Peyer's patch (tissue), 4 donors: ENCODE measurements at places on chromosomes 5 and 9.

- DNase-seq: no peak
Observed at GRCh38 chr9:130159057-130159456, 13.1 kb upstream of the NCS1 start.

DNA sequence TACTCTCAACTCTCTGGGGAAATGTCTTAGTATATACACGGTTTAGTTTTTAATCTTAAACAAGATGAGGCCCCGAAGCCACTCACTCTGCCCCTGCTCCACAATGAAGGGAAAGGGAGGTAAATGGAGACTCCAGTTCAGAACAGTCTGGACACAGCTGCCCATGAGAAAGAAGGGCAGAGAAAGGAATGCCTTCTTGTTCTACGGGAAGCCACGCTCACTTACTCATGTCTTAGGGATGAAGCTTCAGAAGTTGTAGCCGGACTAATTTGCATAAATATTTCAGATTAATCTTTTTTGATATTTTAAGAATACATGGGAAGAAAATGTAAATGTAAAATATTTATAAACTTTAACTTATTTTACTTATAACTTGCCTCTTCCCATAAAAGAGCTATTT is 94.0 kb downstream of the COL23A1 start:
- DNase-seq: no peak

GRCh38 chr5:51386916-51387883 is 4.0 kb downstream of the ISL1 start:
- DNase-seq: no peak

DNA sequence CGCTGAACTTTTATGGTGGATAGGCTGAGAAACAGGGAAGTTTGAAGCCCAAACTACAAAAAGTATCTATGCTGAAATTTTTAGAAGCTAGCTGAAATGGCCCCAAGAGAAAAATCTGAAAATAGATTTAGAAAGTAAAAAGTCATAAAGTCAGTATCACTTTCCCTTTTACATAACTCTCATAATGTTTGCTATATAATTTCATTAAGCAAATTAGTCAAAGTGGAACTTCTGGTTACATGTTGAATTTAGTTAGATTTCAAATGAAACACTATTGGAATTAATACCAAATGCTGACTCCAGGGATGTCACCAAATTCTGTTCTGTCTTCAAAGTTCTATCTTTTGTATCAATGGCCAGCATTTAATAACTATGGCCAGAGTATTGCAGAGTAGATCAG is 126.9 kb downstream of the TTC39B start:
- no peak for DNase-seq

- DNase-seq: no peak
Observed at GRCh38 chr5:6556802-6557102, 76.1 kb downstream of the NSUN2 start.

DNA sequence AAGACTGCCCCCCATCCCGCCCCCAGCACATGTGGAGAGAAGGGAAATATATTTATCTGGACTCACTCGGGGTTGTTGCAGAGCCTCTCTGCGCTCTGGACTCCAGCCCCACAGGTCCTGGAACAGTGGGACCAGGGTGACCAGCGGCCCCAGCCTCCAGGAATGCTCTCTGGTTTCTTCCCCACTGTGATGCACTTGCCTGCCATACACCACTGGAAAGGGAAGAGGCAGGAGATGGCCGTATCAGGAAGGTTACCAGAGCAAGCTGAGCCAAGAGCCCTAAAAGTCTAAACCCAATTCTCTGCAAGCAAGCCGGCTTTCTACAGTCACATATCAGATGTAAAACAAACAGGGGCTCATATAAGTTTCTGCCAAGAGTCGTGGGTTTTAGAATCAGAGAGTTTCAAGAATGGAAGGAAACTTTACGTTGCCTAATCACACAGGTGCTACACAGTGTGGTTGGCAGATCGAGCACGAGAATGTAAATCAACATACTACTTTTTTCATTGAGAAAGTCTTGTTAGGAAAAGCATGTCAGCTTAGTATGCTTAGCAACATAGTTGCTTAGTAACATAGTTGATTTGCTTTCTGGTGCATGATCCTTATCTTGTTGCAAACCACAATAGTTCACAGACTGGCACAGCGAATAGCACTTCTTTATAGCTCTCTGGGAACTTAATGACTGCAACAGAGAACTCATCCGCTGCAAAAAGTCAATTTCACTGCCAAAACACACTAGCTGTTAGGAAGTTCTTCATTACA is 201.2 kb downstream of the TARS1 start:
- no peak for DNase-seq

- no peak for DNase-seq
Observed at GRCh38 chr5:57036761-57037160, 84.8 kb upstream of the MIER3 start.

GRCh38 chr9:118330191-118330986 is 626.2 kb downstream of the TLR4 start:
- DNase-seq: no peak

GRCh38 chr5:178336889-178337288 is 104.3 kb upstream of the PHYKPL start:
- DNase-seq: no peak

GRCh38 chr5:13994621-13995253 is 50.2 kb upstream of the DNAH5 start:
- no peak for DNase-seq

GRCh38 chr9:69258551-69258950 is 66.5 kb upstream of the ENTREP1 start:
- no peak for DNase-seq

- DNase-seq: no peak
Observed at GRCh38 chr9:35574578-35575122, 30.4 kb upstream of the TESK1 start.

DNA sequence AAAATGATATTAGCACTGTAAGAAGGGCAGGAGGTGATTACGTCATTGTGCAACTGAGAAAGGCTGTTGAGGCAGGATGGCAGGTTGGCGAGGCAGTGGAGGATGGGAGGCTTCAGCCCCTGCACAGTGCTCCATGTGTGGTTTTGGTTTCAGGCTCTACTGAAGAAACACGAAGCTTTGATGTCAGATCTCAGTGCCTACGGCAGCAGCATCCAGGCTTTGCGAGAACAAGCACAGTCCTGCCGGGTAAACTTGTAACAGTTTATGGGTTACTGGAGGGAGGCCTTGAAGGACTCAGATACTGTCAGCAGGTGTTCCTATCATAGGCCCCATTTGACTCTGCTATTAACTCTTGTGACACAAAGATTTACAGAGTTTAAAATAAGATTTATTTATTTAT is 35.1 kb downstream of the SPTAN1 start:
- no peak for DNase-seq

DNA sequence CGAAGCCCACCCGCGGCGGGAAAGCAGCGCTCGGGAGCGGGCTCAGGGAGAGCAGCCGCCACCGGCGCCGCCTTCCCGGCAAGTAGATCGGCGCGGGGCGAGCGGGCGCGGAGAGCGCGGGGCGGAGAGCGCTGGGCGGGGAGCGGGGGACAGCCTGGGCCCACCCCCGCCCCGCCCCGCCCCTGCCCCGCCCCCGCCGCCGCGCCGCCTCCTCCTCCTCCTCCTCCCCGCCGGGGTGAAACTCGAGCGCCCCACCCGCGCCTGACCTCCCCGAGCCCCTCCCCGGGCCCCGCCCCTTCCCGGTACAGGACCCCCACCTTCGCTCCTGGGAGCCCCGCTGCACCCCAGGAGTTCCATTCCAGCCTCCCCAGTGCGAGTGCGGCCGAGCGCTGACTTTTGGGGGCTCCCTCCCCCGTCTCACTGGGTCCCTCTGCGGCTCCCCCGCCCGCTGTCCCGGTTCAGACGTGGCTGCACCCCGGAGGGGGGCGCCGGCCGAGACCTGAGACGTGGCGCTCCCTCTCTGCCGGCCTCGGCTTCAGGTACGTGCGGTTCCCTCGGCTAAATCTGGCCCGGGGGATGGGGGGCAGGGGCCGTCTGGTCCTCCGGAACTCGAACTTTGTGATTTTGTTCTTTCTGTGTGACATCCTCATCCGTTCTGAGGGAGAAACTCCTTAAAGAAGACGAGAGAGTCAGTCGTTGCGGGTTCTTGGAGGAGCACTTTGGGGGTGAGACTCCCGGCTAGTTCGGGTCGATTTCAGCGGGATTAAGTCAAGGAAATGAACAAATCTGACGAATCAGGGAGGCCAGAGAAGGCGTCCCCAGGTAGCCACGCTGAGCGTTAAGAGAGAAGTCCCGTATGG is at the start of gene SEMA5A:
Gene SEMA5A, minus strand, starts transcription at position 84 of the 860 bp plus-strand sequence. CDS start 166,129 bp downstream, outside the sequence.
- no peak for DNase-seq

GRCh38 chr5:166377756-166378155 is 1913.7 kb upstream of the WWC1 start:
- DNase-seq: no peak

- no peak for DNase-seq
Observed at GRCh38 chr5:149005077-149005892, 57.6 kb downstream of the SH3TC2 start.

DNA sequence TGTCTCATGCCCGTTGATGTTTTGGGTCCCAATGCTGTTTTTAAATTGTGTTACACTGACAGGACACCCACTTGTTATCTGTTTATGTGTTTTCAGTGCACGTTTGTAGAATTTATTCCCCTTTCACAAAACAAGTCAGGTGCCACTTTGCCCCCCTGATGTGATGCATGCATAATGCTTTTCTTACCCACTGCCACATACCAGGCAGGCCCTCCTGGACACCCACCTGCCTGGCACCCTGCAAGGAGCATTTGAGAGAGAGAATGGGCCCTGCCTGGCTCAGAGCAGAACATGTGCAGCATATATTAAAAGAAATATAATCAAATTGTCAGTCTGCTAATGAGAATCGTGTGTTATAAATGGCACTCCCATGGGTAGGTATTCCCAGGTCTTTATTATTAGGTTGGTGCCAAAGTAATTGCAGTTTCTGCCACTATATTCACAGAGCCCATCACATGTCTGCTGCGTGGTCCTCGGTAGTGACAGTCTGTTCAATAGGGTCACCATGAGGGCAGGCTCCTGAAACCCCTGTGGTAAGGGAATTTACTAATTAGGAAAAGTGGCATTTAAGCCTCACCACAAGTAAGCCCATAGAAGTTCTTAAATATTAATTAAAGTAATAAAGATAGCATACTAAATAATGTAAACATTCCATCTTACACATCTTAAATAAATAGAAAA is 52.2 kb upstream of the CKMT2 start:
- DNase-seq: no peak

GRCh38 chr5:157026789-157027424 is 32.0 kb downstream of the HAVCR1 start:
- no peak for DNase-seq

DNA sequence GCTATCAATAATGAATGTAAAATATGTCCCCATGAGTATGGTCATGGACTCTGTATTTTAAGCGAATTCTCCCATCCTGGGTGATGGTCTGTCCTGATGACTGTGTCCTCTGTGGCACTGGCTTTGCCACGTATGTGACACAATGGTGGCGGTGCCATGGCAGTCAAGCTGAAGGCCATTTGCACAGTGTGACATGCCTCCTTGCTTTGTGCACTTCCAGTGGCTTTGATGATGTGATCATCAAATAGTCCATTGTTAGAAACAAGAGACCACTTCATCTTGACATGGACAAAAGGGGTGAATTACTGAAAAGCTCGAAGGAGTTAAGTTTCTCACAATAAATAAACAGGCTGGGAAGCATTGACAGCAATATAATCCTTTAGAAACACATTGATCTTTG is 31.0 kb upstream of the PRRC1 start:
- DNase-seq: no peak

GRCh38 chr9:97773723-97774122 is 76.6 kb upstream of the XPA start:
- DNase-seq: peak; percentile 63
